Myocyte (in vitro differentiated cells): ENCODE measurements at places on chromosomes 5 and 9. TPM values are rescaled to one million over a fixed set of nuclear protein-coding genes. Genes with fewer than 3 reads are reported as not detected.
A peak's percentile ranks its signal among the peaks of the same experiment; 100 is the strongest.

GRCh38 chr5:53560028-53560427, 411 bp upstream of the NDUFS4 start:
- no peak for DNase-seq

DNA sequence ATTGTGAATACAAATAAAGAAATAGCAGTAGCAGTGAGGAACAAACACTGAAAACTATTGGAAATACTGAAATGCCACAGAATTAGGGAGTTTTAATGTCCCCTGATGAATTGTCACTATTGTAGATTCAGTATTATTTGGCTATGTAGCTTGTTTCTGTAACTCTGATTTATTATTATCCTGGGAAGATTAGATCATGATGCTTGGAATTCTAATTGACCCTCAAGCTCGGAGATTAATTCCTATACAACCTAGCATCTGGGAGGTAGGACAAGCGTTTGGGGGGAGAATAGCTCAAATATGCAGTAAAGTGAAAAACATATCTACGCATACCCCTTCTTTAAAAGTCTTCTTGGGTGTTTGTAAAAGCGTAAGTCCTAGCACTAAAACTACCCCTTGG, 15.1 kb upstream of the MAN2A1 start:
- DNase-seq: no peak

GRCh38 chr5:52888363-52888762, 100.6 kb downstream of the ITGA1 start:
- no peak for DNase-seq

DNA sequence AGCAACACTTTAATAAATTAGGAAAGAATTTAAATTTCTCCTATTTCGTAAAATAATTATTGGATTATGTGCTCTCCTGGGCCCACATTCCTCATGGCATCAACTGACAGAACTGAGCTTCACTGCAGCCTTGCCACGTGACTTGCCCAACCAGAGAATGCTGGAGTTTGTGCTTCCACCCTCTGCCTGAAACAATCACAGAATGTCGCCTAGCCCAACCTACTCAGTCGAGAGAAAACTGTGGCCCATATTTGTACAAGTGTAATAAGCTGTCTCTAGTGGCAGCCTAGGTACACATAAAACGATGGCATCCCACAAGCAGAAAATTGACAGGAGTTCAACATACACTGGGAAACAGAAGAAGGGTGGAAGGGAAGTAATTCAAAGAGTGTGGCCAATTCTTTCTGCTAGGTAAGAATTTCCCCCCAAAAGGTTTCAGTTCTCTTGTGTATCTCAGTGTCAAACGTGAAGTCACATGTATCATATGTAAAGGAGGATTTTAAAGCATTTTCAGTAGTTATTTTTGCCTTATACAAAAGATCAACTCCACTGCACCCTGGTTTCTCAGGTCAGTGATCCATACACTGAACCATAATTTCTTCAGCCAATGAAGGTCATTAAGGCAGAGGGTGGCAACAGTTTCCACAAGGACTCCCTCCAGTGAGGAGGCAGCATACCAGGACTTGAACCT, 41.7 kb downstream of the ZNF608 start:
- DNase-seq: no peak

GRCh38 chr5:36722900-36723299, 116.5 kb downstream of the SLC1A3 start:
- DNase-seq: peak; percentile 55

DNA sequence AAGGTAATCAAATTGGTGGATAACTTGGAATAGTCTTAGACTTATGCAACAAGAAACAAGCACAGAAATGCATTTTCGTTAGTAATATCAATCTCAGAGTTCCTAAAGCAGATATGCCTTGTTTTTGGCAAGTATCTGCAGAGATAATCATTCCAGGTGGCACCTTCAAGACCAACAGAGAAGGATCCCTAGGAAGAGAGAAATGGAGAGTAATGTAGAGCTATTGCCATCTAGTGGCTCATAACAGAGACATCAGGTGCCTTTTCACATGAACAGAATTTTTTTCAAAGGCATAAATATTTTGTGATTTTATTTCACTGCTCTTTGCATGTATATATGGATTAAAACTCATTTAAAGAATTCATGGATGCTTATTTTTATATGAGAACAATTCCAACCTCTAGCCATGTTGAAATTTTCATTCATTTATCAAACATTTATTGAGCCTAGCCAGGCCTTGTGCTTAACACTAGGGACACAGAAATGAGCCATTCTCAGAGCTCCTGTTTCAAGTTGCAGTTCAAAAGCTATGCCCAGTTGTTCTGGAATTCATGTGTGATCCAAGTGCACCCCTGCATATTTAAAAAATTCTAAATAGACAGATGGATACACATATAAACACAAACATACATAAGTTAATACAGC, 117.5 kb upstream of the OR13F1 start:
- DNase-seq: peak; percentile 26

GRCh38 chr9:34034698-34035065, 14.0 kb downstream of the UBAP2 start:
- DNase-seq: no peak

GRCh38 chr9:1083325-1083913, 33.3 kb downstream of the DMRT2 start:
- no peak for DNase-seq

- DNase-seq: peak; percentile 86
Observed at GRCh38 chr5:132506094-132506692, 15.6 kb upstream of the IRF1 start.

DNA sequence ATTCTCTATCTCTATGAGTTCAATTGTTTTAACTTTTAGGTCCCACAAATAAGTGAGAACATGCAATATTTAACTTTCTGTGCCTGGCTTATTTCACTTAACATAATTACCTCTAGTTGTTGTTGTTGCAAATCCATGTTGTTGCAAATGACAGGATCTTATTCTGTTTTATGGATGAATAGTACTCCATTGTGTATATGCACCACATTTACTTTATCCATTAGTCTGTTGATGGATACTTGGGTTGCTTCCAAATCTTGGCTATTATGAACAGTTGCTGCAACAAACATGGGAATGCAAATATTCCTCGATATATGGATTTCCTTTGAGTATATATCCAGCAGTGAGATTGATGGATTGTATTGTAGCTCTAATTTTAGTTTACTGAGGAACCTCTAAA, 36.3 kb downstream of the MEGF9 start:
- DNase-seq: no peak

GRCh38 chr9:135533674-135534073, 12.3 kb upstream of the OBP2A start:
- no peak for DNase-seq

- no peak for DNase-seq
Observed at GRCh38 chr5:149073213-149073612, 10.4 kb upstream of the SH3TC2 start.

- DNase-seq: no peak
Observed at GRCh38 chr5:82106756-82107155, 134.9 kb downstream of the ATG10 start.

OSTF1 gene
- 18.7 and 24.6 TPM in 2 replicates for total RNA-seq

NCS1 gene
- total RNA-seq: 55.2 and 59.7 TPM in 2 replicates

PDCD1LG2 gene
- 4.1 and 4.7 TPM in 2 replicates for total RNA-seq

PCDHGB3 gene
- total RNA-seq: 1.8 TPM in 2 replicates

ELOVL7 gene
- 0.13 TPM in 1 of 2 replicates, not detected in the other for total RNA-seq
